ENCODE measurements at places on chromosomes 1 and 21. TPM values are rescaled to one million over a fixed set of nuclear protein-coding genes. Genes with fewer than 3 reads are reported as not detected.
A peak's percentile ranks its signal among the peaks of the same experiment; 100 is the strongest.

GRCh38 chr21:37797403-37797802, 118.9 kb downstream of the KCNJ6 start:
- DNase-seq, result no peak

DNA sequence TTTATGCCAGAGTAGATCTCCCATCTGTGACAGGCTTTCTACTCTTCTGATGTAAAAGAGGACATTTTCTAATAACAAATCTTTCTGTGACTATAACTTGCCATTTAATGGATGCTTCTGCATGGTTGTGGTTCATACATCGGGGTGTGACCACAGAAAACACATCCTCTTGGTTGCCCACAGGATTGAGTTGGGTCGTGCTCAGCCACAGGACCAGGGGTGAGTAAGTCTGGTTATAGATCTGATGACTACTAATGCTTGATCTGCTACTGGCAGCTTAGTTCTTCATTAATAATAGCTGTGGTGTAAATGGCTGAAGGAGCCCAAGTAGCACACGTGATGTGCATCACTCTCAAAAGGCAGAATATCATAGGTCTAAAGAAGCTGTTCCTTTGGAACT, 328.2 kb downstream of the RWDD3 start:
- DNase-seq, result no peak

DNA sequence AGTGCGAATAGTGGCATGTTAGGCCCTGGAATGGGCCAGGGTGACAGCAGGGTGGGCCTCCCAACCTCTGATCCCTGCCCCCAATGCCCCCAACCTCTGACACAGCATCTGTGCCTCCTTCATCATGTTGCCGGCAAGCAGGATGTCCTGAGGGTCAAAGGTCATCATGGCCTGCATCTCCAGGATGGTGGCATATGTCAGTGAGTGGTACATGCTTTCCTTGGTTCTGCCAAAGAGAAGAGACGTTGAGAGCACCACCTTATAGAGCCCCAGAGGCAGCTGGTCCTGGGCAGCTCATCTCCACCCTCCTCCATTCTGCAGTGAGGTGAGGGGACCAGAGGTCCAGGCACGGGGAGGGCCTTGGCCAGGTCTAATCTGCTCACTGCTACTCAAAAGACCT, 17.6 kb downstream of the TTC39A start:
- DNase-seq, result no peak

DNA sequence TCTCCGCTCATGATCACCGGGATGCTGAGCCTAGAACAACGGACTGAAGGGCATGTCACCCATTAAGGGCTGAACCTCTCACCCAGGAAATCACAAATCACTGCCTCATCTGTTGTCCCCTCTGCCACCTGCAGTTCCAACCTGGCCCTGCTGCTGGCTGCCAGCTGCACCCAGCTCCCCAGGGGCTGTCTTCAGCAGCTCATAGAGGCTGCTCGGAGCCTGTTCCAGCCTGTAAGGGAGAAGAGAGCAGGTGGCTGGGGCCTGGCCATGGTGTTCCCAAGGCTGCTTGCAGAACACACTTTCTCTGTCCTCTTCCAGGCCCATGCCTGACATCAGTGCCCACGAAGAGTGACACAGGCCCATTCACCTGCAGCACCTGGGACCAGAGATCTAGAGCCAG, 44.5 kb upstream of the DISP3 start:
- no peak for DNase-seq

DNA sequence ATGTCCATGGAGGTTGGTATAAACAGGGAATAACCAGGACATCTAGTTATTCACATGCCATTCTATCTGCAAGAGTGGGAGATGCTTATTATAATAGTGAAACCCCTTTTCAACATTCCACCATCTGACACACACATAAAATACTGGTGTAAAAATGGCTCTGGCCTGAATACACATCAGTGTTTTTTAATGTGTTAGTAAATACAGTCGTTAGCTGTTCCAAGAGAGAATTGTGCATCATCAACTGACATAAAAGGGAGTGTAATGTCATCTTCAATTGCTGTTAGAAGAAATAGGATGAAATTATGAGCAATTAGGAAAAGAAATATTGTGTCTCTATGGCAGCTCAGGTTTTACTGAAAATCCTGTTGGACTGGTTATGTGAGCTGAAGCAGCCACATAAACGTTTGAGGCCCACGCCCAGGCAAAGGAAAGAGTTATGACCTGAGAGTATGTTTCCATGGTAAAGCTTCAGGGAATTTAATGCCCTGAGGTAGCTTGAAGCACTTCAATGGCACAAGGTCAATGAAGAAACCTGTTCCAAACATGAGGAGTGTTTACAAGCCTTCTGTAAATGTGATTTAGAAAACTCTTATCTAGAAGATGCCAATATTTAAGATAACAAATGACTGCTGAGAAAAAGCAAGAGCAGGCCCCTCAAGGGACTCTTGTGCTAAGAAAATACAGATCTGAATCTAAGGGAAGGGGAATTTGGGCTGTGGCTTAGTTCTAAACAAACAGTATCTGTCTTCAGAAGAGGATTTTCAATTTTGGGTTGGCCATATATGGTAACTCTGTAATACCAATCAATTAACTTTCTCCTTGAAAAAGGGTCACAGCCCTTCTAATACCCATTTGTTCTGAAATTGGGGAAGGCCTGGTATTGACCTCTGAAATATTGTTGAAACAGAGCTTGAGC, 384.3 kb downstream of the SEC16B start:
- DNase-seq, result no peak

- no peak for DNase-seq
Observed at GRCh38 chr1:67446893-67447292, 16.7 kb upstream of the SERBP1 start.

- DNase-seq, result no peak
Observed at GRCh38 chr1:11187494-11187893, 1.7 kb upstream of the ANGPTL7 start.

GRCh38 chr1:19390901-19391595, 78.9 kb downstream of the SLC66A1 start:
- DNase-seq, result peak; percentile 45

DNA sequence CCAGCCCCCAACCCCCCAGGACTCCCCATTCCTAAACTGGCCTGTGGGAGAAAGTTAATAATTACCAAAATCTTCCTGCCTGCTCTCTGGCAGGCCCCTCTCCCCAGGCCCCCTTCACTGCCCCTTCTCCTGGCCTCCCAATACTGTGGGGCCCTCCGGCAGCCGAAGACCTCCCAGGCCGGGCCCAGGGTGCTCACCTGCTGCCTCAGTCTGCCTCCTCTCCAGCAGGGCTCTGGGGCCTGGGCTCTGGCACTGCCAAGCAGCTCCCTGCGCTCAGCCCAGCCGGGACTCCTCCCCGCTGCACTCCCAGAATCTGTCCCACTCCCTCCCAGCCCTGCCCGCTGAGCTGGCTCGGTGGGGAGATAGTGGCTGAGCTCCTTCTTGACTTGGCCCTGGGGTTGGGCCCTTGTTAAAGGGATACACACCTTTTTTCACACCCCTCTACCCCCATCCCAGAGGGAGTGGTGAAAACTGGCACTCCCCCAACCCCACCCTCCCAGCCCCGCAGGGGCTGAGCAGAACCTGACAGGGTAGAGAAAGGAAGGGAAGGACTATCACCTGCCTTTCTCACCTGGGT, at the start of gene S100A16:
S100A16 (minus strand) TSS at position 383 of the 577 bp plus-strand sequence. CDS start 4,986 bp downstream, outside the sequence.
- DNase-seq, result no peak

GRCh38 chr1:51301152-51301843, 29.1 kb downstream of the TTC39A start:
- DNase-seq, result no peak

DNA sequence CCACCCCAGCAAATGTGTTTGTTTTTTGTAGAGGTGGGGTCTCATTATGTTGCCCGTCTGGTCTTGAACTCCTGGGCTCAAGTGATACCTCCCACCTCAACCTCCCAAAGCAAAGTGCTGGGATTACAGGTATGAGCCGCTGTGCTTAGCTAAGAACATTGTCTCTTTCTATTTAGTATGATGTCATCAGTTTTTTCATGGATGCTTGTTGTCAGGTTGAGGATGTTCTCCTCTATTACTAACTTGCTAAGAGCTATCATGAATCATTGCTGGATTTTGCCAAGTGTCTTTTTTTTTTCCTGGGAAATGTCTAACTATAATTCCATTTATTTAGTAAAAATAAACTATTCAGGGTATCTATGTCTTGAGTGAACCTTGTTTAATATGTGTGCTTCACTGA, 19.0 kb upstream of the MPC2 start:
- DNase-seq, result no peak

- DNase-seq, result no peak
Observed at GRCh38 chr1:115652236-115652788, 10.5 kb downstream of the VANGL1 start.

GRCh38 chr1:12276225-12276624, 46.4 kb downstream of the VPS13D start:
- DNase-seq, result no peak

GRCh38 chr1:157001304-157001703, 44.2 kb downstream of the ARHGEF11 start:
- DNase-seq, result no peak

- no peak for DNase-seq
Observed at GRCh38 chr1:176172215-176172614, 34.9 kb downstream of the COP1 start.

DNA sequence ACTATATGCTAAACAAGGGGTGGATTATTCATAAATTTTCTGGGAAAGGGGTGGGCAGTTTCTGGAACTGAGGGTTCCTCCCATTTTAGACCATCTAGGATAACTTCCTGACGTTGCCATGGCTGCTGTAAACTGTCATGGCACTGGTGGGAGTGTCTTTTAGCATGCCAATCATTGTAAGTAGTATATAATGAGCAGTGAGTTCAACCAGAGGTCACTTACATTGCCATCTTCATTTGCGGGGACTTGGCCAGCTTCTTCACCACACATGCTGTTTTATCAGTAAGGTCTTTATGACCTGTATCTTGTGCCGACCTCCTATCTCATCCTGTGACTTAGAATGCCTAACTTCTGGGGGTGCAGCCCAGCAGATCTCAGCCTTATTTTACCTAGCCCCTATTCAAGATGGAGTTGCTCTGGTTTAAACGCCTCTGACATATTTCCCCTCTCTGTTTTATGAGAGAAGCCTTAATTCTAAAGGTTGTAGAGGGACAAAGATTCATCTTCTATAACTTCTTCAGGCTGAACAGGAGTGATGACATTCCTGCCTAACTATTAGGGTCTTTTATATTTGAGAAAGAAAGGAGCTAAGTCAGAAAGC, 60.4 kb downstream of the DIP2A start:
- DNase-seq, result no peak

DNA sequence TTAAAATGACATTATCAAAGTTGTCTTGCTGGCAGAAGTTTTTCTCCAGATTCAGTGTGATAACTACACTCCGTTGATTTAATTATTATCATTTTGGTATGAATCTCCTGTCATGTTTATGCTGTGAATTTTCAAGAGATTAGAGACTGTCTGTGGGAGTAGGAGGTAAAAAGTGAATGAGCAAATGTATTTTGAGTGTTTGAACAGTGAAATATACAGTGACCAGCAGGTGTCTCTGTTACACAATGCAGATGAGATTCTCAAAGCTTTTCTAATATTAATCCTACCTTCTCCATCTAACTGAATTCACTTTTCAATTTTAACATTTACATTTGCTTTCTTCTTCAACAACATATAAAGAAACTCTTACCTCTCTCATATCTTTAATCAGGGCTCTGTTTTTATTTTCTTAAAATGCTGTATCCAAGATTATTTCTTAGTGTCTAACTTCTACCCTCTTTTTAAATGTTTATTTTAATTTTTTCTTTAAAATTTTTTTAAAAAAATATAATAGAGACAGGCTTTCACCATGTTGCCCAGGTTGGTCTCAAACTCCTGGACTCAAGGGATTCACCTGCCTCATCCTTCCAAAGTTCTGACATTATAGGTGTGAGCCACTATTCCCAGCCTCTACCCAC, 20.9 kb upstream of the HSPA13 start:
- peak; percentile 72 for DNase-seq

DNA sequence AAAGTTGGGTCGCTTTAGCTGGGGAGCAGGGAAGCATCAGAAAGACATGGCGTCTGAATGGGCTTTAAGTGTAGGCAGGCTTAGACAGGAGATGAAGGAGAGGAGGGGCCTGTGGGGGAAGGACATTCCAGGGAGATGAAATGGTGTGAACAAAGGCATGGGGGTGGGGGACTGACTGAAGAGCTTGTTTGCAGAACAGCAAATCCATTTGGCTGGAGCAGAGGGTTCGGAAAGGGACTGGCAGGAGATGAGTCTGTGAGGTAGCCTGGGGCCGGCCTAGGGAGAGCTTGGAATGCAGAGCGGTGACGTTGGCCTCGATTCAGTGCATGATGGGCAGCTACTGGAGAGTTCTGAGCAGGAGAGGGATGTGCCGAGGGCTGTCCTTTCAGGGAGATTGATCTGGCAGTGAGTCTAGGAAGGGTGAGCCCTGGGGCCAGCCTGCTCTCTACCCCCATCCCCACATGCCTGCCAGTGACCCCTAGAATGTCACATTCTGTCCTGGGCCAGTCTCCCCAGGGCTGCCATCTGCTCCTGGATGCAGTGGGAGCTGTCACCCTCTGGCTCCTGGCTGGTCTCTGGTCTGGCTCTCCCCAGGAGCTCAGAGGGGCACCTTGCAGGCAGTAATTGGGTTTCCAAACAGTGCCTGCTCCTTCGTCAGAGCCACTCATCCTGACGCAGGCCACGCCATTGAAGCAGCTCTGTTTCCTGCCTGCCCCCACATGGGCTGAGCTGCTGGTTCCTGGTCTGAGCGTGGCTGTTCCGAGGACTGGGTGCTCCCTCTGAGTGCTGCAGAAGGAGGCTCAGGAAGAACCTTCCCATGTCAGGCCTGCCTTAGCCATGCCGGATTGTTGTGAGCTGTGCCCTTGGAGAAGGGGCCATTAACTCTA, 22.3 kb upstream of the TMEM222 start:
- no peak for DNase-seq

GRCh38 chr1:221184131-221184794, 305.0 kb downstream of the HLX start:
- no peak for DNase-seq

DNA sequence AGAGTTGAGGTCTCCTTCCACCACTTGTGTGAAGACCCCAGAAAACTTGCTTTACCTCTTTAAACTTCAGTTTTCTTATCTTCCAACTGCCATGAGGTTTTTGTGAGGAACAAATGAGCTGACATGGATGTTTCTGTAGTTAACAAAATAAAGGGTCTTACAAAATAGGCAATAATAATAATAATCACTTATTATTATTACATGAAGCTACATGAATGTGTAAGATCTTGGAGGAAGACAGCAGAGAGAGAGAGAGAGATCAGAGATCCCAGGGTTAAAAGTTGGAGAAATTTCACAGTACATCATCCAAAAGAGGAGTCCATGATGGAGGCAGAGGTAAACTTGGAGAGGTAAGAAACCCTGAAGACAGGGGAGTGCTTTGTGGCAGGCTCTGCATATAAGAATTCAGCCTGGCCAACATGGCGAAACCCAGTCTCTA, 10.7 kb downstream of the RCC1 start:
- DNase-seq, result no peak

ANKRD65 gene
- total RNA-seq, result not detected

RHCE gene
- total RNA-seq, result not detected

KRTAP6-1 gene
- total RNA-seq, result not detected

FCGR3B gene
- total RNA-seq, result 18.2 TPM

LORICRIN gene
- total RNA-seq, result not detected

LEFTY2 gene
- total RNA-seq, result not detected

CLCNKA gene
- 0.33 TPM for total RNA-seq

SIK1 gene
- 201 TPM for total RNA-seq

CADM3 gene
- total RNA-seq, result not detected

SLAMF6 gene
- 68.1 TPM for total RNA-seq

NUP210L gene
- 0.18 TPM for total RNA-seq

DCDC2B gene
- total RNA-seq, result not detected

VASH2 gene
- not detected for total RNA-seq
